ENCODE measurements at places on chromosomes 5 and 9.
A peak's percentile ranks its signal among the peaks of the same experiment; 100 is the strongest.

- peak; percentile 89 for DNase-seq
These were observed at the start of the genes SURF1 and SURF2 for GRCh38 chr9:133356391-133357091. Gene SURF1 (minus strand): TSS chr9:133356487. CDS start chr9:133356453, 34 bp downstream. Gene SURF2 (plus strand): TSS chr9:133356550. CDS start chr9:133356593, 43 bp downstream.

- DNase-seq: peak; percentile 24
These were observed 654 bp downstream of the PURA start for GRCh38 chr5:140114341-140115185.

GRCh38 chr5:122844136-122844909, 1.1 kb upstream of the SNX24 start:
- DNase-seq: no peak

GRCh38 chr5:89542736-89543135, 659.8 kb upstream of the MEF2C start:
- DNase-seq: no peak

GRCh38 chr5:157926977-157927376, 68.0 kb upstream of the CLINT1 start:
- DNase-seq: no peak

DNA sequence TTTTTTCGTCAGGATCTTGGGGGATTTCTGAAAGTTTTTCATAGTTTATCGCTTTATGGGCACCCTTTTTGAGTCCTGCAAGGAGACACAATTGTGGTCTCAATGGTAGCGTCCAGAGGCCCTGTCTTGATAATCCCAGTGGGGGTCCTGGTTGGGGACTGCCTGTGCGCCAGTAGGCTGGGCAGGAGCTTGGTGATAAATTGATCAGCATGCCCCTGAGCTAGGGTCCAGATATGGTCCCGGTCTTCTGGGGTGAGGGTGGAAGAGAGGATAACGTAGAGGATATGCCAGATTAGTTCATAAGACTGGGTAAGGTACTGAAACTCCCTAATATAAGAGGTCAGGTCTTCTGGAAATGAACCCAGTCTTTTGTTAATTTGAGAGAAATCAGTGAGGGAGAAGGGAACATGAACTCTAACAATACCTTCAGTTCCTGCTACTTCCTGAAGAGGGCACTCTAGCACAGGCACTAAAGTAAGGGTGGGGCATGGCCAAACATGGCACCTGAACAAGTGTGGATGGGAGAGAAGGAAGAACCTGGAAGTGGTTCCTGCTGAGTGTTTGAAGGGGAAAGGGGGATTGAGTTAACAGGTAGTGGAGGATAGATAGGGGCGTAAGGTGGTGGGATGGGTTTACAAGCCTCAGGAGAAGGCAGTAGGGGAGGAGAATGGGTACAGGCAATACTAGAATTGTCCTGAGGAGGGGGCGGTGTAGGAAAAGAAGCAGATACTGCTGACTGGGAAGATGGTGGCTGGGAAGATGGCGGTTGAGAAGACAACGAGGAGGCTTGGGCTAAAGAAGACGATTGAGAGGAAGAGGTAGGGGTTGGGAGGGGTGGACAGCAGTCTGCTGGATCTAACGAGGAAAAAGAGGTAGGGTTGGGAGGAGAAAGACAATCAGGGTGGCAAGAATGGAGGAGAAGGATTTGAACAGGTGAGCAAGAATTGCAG, 33.8 kb upstream of the ANXA2R start:
- peak; percentile 41 for DNase-seq

GRCh38 chr5:108670591-108671289, 77.0 kb upstream of the FER start:
- DNase-seq: no peak

- DNase-seq: no peak
These were observed 125.6 kb upstream of the SLCO6A1 start for GRCh38 chr5:102624405-102624804.

GRCh38 chr5:62127098-62127736, 178.8 kb upstream of the KIF2A start:
- no peak for DNase-seq

- DNase-seq: no peak
These were observed 286.2 kb downstream of the ACTL7B start for GRCh38 chr9:108569624-108570023.

- no peak for DNase-seq
These were observed 98.7 kb downstream of the CCDC192 start for GRCh38 chr5:127801751-127802476.

DNA sequence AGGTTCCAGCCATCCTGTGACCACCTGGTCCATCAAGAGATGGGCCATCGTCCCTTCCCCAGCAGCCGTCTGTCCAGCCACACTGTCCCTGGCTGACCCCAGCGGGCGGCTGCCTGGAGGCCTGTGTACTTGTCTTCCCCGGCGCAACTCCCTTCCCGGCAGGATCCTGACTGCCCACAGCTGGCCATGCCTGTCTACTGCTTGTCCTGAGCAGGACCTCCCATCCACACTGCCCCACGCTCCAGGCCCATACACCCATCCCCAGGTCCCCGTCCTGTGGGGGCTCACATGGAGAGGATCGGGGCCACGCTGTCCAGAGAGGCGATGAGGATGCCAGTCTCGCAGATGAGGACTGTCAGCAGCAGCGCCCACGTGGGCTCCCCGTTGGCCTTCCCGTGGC, 35.5 kb downstream of the SLC12A7 start:
- no peak for DNase-seq

GRCh38 chr5:79509244-79509885, 4.6 kb downstream of the HOMER1 start:
- no peak for DNase-seq

- DNase-seq: no peak
These were observed 111.2 kb upstream of the LRRTM2 start for GRCh38 chr5:138986186-138986800.

DNA sequence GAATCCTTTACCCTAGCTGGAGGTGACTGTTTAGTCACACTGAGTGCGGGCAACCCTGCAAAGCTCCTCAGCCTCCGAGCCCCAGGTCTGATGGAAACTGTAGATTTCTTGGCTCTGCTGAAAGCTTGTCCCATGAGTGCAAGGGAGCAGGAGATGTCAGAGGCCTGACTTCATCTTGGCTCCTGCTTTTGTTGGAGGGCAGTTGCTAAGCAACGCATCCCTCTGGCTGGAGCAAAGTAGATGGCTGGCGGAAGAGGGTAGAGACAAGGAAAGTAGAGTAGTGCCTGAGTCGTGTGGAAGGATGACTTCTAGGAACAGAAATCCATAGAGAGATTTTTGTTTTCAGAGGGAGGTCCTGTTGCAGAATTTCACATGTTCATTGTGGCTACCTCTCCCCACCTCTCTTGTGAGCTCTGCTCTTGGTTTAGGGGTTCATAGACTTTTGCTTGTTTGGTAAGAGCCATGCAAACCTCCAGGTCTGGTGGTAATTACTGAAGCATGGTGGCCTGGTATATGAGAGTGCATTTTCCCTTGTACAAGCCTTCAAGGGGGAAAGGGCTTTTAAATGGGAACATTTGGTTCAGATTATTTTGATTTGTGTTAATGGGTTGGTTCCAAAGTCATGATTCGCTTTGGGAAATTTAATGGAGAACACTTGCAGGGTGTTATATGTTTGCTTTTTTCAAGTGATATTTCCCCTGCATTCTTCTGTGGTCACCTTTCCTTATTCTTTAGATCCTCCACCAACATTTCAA, 71.5 kb downstream of the ARHGAP26 start:
- DNase-seq: no peak

DNA sequence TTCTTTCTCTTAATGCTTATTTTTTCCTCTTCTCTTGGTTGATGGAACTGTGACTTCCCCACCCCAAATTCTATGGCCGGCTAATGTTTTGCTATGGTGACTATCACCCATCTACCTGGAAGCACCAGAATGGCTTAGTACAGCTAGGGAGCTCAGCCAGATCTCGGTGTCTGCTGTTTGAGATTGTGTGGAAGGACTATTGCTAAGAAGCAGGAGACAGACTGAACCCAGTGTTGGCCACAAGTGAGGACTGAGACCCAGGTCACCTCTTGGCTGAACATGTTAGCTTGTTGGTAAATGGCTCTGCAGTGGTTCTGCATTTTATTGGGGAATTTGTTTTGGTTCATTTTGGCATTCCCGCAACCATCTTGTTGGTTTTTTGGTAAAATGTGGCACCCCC, 2.7 kb downstream of the PRRC2B start:
- no peak for DNase-seq

GRCh38 chr5:163624431-163624830, 119.0 kb downstream of the MAT2B start:
- no peak for DNase-seq

GRCh38 chr5:170612256-170612678, 108.4 kb downstream of the KCNIP1 start:
- no peak for DNase-seq

GRCh38 chr9:89036891-89037290, 45.6 kb downstream of the S1PR3 start:
- DNase-seq: no peak

DNA sequence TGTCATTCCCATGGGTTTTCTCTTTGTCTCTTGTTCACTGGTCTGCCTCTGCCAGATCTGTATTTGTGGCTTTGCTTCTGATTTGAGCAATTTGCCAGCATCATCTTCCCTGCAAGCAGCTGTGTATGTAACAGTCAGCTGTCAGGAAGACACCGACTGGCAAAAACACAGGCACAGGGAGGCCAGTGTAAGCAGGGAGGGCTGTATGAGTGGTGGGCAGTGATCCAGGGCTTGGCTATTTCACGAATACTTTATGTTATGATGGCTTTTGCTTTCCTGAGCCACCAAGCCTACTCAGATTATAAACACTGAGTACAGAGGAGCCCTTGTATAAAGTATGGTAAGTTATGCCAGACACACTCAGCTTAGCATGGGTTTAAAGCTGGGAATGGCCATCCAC, 11.6 kb downstream of the BNIP1 start:
- DNase-seq: no peak

DNA sequence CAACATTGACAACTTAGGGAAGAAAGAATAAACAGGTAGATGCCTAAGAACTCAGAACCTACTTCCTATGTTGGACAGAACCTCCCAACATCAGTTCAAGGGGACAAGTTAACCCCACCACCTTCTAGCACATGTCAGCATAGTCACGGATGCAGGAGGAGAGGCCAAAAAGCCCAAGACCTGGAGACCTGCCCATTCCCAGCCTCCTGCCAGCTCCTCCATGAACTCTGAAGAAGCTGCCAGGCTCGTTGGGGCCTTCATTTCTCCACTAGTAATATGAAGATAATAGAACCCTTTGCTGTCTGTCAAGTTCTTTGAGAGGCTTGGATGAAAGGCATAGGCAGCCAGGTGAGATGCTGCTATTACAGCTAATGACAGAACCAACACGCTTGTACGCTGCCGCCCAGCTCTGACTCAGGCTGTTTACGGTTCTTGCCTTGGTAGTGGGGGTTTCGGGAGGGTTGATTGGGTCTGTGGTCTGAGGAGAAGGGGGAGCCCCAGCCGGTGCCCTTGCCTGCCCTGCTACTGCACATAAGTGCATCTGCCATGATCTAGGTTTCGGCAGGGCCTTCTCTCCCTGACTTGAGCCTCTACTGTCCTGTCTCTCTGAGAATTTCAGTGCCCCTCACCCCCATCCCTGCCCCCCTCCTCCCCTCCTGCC, 82.2 kb downstream of the NRG2 start:
- no peak for DNase-seq

GRCh38 chr9:96040591-96041461, 165.3 kb downstream of the ERCC6L2 start:
- DNase-seq: no peak

DNA sequence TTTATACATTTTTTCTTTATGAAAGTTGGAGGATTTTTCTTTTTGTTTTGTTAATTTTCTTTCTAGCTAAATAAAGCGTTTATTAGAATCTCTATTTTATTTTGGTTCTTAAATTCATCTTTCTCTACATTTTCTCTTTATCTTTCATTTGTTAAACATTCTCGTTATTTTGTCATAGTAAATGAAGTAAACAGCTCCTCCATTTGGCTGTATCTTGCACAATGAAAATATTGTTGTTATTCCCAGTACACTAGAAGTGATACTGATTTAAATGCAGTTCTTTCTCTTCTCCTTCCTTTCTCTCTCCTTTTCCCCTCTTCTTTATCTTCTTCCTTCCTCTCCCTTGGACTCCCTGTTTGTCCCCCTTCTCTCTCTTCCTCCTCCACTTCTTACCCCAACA, 88.8 kb downstream of the FER start:
- DNase-seq: no peak

GRCh38 chr9:87701491-87701890, 24.4 kb upstream of the CTSL start:
- DNase-seq: no peak

GRCh38 chr9:9284201-9284600, 1328.6 kb downstream of the PTPRD start:
- DNase-seq: no peak

DNA sequence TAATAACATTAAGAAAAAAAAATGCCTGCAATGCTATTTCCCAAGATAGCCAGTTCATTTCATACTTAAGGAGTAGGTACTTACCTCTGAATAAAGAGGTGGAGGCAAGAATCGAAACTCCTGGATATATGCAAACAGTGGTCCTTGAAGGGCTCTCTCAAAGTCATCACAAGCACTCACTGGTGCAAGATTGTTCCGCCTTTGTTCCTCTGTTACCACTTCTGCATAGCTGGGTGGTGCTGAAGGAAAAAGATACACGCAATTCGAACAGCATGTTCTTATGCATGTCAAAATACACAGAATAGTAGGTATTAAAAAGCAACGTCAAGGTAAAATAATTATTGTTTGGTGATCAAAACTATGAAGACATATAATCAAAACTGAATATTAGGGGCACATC, 9.5 kb downstream of the ARRDC3 start:
- no peak for DNase-seq

GRCh38 chr5:139951983-139952382, 91.1 kb downstream of the NRG2 start:
- DNase-seq: no peak

- no peak for DNase-seq
These were observed 108.7 kb upstream of the LMX1B start for GRCh38 chr9:126504977-126505455.

GRCh38 chr9:114643896-114644295, 13.7 kb downstream of the TEX53 start:
- no peak for DNase-seq

- DNase-seq: no peak
These were observed 214.4 kb downstream of the PLK2 start for GRCh38 chr5:58245476-58245840.

DNA sequence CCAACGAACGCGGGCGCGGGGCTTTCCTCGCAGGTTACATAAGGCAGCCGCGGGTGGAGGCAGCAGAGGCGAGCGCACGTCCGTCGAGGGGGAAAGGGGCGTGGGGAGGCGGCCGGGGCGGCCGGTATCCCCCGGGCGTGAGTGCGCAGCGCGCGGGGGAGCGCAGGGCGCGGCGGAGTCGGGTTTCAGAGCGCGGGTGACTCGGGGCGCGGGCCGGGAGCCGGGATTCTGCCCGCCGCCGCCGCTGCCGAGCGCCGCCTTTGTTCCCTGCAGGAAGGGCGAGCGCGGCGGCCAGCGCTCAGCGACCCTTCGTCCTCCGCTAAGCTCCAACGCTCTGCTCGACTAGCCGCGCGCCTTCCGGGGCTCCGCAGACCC, at the start of gene COL15A1:
Gene COL15A1 (plus strand): TSS at position 226 of the 375 bp plus-strand sequence. CDS start 155 bp downstream, outside the sequence.
- DNase-seq: no peak

GRCh38 chr9:78064075-78064474, 32.5 kb upstream of the GNAQ start:
- no peak for DNase-seq

DNA sequence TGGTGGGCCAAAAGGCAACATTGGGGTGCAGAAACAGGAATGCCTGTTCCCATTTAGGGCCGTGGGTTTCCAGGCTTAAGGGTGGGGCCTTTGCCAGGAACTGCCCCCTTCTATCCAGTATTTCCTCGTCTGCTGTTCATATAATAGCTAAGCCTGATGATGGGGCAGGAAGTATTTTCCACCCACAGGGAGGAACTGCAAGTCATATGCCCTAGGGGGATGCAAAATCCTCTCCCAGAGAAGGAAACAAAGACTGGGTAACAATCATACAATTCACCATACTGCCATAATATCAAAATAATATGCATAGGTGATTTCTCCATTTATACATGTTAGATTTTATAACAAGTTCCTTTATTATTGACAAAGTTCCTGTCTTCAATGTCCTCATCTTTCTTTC, 20.5 kb upstream of the RPS23 start:
- no peak for DNase-seq

All from stimulated activated CD4-positive, alpha-beta T cell treated with anti-CD3 and anti-CD28 coated beads, Interleukin-2, amount 100 ng/mL, for 48 hours (primary cell).